ENCODE measurements at places on chromosomes 5 and 9.
A peak's percentile ranks its signal among the peaks of the same experiment; 100 is the strongest.

DNA sequence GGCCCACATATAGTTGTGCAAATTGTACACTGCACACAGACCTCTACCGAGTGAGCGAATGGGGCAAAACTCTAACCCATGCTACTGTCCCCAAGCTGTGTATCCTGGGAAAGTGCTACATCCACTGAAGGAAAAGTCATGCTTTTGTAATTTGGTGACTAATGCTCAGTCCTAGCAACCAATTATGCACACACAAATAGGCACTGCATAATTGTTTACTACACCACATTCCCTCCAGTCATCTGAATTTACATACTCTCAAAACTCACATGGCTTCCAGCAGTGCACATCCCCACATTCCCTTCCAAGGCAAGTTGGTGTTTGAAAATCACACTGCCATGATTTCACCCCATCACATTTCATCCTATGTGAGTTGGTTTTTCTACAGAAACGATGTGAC lies 125.9 kb upstream of the OSMR start:
- H3K27ac ChIP-seq = no peak overlapping the region
- H3K36me3 ChIP-seq = no peaks in the 10 kb centered on the region
- H3K27me3 ChIP-seq = peaks cover 4% of the 10 kb centered on the region
- no peak for DNase-seq
- no peaks in the 10 kb centered on the region for H3K4me1 ChIP-seq
- H3K4me3 ChIP-seq = no peak overlapping the region

GRCh38 chr5:87278590-87279100 lies 11.0 kb downstream of the RASA1 start:
- H3K4me1 ChIP-seq = peaks cover 36% of the 10 kb centered on the region
- peaks cover 23% of the 10 kb centered on the region for H3K36me3 ChIP-seq
- H3K4me3 ChIP-seq = no peak overlapping the region
- DNase-seq = no peak

GRCh38 chr5:79133657-79134451 lies 22.2 kb downstream of the BHMT start:
- peaks cover 2% of the 10 kb centered on the region for H3K27me3 ChIP-seq
- no peak overlapping the region for H3K27ac ChIP-seq
- H3K4me1 ChIP-seq = peaks cover 3% of the 10 kb centered on the region
- H3K4me3 ChIP-seq = peak overlapping the region; percentile 43
- no peaks in the 10 kb centered on the region for H3K36me3 ChIP-seq

DNA sequence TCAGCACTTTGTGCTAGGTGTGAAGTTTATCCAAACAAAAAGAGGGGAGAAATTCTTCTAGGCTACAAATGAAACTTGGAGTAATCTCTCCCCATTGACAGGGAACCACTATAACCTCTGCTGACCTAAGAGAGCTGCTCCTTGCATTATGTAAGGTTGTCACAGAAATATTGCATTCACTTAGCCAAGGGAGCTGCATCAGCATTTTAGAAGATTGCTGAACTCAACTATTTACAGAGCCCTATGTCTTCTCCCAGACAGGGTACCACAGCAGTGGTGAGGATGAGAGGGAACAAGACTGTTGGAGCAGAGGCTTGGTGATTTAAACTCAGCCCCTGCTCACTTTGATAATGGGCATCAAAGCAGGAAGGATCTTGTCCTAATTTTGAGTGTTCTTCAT lies 362.0 kb downstream of the TMEM38B start:
- no peak for DNase-seq
- peaks cover 1% of the 10 kb centered on the region for H3K27me3 ChIP-seq
- no peaks in the 10 kb centered on the region for H3K4me1 ChIP-seq
- H3K4me3 ChIP-seq = no peak overlapping the region
- no peak overlapping the region for H3K27ac ChIP-seq

DNA sequence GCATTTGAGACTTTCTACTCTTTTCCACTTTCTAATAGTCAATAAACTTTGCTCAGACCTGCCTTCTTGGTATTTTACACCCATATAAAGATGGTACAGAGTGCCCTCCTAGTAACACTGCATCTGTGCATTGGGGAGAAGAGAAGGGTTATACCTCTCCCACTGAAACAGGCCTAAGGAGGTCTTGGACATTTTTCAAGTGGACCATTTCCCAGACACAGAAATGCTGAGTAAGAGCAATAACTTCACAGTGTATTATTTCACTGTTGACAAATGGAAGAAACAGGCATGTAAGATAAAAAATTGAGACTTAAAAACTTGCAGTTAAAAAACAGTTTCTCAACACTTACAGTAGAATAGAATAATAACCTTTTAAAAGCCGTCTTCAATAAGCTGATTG lies 1224.0 kb upstream of the CDH18 start:
- no peak for DNase-seq
- no peaks in the 10 kb centered on the region for H3K36me3 ChIP-seq

GRCh38 chr9:8484597-8485191 lies 685.1 kb upstream of the DMAC1 start:
- H3K36me3 ChIP-seq = no peaks in the 10 kb centered on the region
- DNase-seq = no peak
- no peak overlapping the region for H3K27ac ChIP-seq
- H3K4me3 ChIP-seq = no peak overlapping the region
- H3K4me1 ChIP-seq = peaks cover 3% of the 10 kb centered on the region
- H3K27me3 ChIP-seq = no peaks in the 10 kb centered on the region
